NK-92 treated with Interleukin-12 subunit alpha and Interleukin-12 subunit beta, amount 100 ng/mL, for 24 hours (cell line): ENCODE measurements at places on chromosomes 5 and 9.

GRCh38 chr9:134403682-134404301, 77.5 kb downstream of the RXRA start:
- no peak for DNase-seq

DNA sequence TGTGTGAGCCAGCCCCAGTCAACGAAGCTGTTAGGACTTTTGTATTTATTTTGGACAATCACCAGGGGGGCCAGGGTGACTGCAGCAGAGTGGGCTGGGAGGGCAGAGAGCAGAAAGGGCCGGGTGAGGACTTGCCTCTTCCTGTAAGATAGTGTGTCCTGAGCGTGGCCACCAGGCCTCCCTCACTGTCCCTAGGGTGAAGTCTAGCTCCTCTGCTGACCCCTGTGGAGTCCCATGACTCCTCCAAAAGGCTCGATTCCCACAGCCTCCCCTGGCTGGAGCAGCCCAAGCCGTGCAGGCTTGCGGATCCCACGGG, 147.8 kb downstream of the RXRA start:
- no peak for DNase-seq

DNA sequence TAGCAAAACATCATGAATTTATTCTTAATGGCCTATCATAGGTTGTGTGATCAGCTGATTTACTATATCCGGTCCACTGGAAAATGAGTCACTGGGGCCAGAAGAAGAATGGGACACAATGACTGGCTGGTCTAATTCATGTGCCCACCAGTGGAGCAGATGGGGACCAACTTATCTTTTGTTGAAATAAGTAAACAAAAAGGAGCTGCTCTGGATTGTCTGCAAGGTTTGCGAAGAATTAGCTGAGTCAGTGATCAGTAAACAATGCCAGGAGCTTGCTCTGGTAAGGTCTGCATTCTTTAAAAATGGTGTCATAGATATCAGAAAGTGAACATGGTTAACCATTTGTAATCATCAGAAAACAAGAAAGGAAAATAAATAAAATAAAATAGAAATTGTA, 128.0 kb downstream of the RASEF start:
- no peak for DNase-seq

- no peak for DNase-seq
Observed at GRCh38 chr5:159660401-159660800, 255.9 kb upstream of the ADRA1B start.

GRCh38 chr5:19886123-19886917, 101.7 kb downstream of the CDH18 start:
- no peak for DNase-seq
